GM12865 (cell line): ENCODE measurements at places on chromosomes 13 and 19.
A peak's percentile ranks its signal among the peaks of the same experiment; 100 is the strongest.

GRCh38 chr13:106246242-106246641, 289.2 kb downstream of the EFNB2 start:
- DNase-seq: no peak

DNA sequence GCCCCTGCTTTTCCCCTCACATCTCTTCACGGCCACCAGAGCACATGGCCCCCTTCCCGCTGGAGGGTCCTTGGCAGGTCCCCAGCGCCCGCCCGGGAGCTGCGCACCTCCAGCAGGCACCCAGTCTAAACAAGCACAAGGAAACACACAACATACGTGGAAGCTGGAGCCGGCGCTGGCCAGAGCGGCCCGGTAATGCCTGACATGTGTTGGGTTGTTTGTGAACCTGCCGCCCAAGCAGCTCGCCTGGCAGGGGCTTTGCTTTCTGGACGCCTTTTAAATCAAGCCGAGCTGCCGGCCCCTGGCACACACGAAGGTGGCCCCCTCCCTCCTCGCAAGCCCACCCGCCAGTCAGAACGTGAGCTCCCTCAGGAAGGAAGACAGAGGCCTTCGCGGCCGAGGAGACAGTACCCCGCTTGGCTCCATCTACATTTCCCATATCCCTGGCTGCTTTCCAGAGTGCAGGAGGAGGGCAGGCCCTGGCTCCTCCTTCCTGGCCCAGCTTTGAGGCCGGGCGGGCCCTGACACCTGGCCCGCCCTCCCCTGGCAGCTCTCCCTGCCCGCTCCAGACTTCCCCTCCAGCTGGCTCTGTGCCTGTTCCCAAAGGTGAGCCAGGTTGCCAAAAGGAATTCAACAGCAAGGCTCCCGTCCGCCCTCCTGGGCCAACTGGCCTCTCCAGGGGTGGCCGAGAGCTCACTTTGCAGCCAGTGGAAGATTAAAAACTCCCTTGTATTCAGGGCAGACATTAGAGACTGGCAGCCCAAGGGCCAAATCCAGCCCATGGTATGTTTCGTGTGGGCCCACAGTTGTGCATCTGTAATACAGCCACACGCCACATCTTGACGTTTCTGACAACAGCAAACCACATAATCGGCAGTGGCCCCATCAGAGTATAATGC, 28.7 kb downstream of the COMP start:
- no peak for DNase-seq

- DNase-seq: no peak
These were observed 70.9 kb upstream of the WASF3 start for GRCh38 chr13:26486550-26486949.

DNA sequence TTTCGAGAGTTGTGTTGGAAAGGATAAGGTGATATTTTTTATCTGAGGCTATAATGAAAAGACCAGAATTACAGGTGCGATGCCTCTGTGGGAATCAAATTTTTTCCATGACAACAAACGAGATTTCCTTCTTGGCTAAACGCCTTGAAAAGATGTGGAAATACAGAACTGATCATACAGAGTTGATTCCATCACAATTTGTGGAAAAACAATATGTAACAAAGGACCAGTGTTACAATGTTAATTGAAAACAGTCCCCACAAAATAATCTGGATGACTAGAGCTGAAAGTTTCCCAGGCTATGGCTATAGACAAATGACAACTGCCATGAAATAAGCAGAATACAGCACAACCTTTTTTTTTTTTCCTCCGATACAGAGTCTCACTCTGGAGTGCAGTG, 628.9 kb downstream of the DIAPH3 start:
- DNase-seq: no peak

GRCh38 chr13:23771552-23771951, 117.6 kb downstream of the MIPEP start:
- peak; percentile 73 for DNase-seq

DNA sequence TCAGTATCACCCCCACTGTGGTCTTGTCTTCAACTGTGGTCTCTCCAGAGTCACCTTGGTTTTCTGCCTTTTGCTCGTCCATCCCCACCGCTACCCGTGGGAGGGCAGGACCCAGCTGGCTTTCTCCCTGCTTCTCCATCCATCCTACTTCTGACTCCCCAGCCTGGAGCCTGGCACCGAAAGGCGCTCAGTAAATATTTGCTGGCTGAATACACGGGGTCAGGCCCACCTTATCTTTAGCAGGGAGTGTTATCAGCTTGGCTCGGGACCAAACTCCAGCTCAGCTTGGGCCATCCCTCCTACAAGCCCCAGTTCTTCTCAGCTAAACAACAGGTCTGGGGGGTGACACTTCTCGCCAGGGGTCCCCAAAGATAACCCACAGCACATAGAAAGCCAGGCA, 62.0 kb upstream of the KLF2 start:
- DNase-seq: no peak

- DNase-seq: no peak
These were observed 3.4 kb downstream of the DNMT1 start for GRCh38 chr19:10191347-10191746.

DNA sequence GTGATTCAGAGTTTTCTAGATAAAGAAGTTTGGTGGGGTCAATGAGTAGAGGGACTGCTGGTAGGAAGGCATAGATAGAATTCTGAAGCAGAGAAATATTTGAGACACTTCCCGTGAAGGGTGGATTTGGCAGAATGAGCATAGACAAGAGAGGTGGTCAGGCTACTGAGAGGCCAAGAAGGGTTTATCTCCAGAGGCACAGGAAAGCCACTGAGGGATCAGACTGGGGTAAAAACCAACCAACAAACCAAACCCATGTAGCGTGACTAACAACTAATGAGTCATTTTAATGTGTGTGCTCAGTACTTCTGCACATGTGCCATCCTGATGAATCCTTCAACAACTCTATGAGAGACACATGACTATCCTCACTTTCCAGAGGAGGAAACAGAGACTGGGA, 60.0 kb upstream of the SERP2 start:
- peak; percentile 22 for DNase-seq

- no peak for DNase-seq
These were observed 38.0 kb upstream of the MRI1 start for GRCh38 chr19:13726323-13726722.

GRCh38 chr13:23966221-23966690, 69.0 kb upstream of the C1QTNF9B start:
- DNase-seq: no peak

GRCh38 chr13:29782798-29783197, 67.6 kb downstream of the UBL3 start:
- peak; percentile 32 for DNase-seq

DNA sequence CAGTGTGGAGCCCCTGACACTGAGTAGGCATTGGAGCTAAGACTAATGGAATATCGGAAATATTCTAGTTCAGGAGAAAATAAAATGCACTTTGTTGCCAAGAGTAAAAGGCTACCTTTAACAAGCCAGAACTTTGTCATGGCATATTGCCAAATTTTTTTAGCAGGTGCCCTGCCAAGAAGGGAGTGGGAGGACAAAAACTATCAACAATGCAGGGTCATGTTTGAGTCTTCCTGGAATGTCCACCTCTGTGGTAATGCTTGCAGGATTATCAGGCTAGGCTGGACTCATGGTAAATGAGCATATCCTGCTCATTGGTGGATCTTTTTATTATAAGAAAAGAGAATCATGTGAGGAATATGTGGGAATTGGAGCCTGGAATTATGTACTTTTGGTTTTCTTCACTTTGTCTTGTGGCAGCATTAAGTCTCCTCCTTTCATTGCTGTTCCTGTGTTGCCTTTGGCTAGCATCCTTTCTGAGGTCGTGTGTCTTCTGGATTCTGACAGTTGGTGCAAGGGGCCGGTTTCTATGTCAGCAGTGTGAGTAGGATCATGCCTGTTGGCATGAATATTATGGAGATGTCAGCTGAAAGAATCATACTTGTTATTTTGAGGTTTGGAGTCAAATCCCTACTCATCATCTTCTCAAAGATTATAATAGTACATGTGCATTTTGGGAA, 122.9 kb upstream of the SPRY2 start:
- DNase-seq: no peak

- DNase-seq: no peak
These were observed 23.6 kb upstream of the CCDC124 start for GRCh38 chr19:17909003-17909732.

DNA sequence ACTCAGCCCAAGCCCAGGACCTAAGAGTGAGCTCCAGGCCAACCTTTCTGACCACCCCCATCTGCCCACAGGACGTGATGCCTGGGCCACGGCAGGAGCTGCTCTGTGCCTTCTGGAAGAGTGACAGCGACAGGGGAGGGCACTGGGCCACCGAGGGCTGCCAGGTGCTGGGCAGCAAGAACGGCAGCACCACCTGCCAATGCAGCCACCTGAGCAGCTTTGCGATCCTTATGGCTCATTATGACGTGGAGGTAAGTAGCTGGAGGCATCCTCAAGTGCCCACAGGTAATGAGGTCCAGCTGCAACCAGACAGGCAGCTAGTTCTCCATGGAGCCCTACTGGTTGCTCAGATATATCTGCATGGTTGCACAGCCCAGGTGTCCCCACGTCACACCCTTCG, 14.8 kb downstream of the DDX39A start:
- DNase-seq: no peak

DNA sequence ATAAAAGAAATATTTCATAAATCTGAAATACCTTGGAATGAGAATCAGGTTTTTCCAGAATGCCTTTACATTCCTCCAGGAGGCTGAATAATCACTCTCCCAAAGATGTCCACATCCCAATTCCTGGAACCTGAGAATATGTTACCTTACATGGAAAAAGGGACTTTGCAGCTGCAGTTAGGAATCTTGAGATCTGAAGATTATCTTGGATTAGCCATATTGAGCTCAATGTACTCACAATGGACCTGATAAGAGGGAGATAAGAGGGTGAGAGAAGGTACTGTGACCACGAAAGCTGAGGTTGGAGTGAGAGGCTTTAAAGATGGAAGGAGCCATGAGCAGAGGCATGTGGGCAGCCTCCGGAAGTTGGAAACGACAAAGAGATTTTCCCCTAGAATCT, 36.8 kb upstream of the MBNL2 start:
- no peak for DNase-seq

DNA sequence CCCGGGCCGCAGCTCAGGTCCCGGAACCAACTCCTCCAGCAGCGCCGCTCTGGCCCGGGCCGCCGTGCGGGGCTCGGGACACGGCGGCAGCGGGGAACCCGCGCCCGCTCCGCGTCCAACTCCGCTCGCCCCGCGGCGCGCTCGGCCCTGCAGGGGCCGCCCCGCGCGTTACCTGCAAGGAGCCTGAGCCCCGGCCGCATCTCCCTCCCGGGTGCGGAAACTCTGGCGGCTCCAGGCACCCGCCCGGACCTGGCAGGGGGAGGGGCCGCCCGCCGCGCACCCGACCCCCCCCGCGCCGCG, at the start of gene TMTC4:
Gene TMTC4 (minus strand): TSS at position 224 of the 300 bp plus-strand sequence. CDS start 4,433 bp downstream, outside the sequence.
- DNase-seq: no peak

GRCh38 chr13:37686501-37686900, 87.9 kb upstream of the POSTN start:
- DNase-seq: no peak
